ENCODE measurements at places on chromosomes 16 and 17.

DNA sequence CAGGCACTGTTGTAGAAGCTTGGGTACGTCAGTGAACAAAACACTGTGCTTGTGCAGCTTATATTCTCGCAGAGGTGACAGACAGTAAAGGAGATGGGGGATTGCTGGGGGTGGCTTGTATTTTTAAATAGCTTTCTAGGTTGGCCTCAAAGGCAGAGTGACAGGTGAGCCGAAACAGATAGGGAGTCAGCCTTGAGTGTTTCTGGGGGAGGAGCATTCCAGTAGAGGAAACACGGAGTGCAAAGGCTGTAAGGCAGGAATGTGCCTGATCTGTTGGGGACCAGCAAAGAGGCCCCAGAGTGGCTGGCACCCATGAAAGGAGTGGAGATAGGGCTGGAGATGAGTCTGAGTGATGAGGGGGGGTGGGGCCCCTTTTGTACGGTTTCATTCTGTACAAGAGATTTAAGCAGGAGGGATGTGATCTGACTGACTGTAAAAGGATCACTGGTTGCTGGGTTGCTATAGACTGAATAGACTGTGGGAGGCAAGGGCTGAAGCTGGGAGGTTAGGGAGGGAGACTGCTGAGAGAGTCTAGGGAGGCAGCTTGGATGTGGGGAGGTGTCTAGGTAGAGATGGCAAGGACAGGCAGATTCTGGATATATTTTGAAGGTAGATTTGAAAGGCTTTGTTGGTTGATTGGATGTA, 15.2 kb downstream of the NUP93 start:
- no peak for DNase-seq

GRCh38 chr16:51408357-51408756, 257.3 kb upstream of the SALL1 start:
- DNase-seq, result no peak

- no peak for DNase-seq
These were observed 18.4 kb downstream of the KDM8 start for GRCh38 chr16:27221576-27222248.

DNA sequence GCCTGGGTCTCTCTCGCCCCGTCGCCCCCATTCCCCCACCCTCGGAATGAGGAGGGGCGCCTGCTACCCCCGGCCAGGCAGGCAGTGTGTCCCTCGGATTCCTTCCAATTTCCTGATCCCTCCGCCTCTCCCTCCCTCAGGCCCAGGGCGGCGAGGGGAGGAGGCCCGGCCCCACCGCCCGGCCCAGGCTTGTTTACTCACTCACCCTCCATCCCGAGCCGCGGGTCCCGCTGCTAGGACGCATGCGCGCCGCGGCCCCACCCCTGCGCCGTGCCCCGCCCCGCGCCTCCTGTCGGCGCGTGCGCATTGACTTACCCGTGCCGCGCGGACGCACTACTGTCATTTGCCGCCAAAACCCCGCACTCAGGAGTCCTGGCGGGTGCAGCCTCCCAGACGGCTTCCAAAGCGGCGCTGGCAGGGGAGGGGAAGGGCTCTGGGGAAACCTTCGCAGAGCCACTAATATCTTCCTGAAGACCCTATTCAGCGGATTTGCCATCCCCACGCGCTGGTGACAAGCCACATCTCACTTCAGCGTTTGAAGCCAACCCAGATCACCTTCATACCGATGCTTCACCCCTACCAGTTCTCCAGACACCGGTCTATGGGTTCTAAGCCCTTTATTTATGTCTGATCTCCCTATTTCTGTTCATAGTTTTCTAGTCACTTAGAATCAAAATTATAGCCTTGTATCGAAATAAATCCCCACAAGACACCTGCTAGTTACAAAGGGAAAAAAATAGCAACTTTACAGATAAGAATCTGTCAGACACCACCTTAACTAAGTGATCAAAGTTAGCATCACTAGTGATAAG, at the start of gene EZH1:
EZH1 (minus strand) TSS at position 235 of the 812 bp plus-strand sequence. CDS start 16,099 bp downstream, outside the sequence.
- DNase-seq, result peak; percentile 87

DNA sequence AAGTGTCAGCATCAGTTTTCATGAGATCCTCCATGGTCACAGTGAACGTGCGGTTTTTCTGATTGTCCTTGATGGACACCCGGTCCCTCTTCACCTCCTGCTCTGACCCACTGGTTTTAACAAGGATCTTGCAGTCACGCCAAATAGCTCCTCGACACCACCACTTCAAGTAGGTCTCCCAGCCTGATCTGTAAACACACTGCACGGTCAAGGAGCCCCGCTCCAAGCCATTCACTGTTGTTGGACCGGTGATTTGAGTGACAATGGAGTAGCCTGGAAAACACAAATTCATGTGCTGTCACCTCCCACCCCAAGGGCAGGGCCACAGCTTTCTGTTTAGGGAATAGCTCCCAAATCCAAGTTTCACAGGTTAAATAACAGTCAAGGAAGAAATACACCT, 8.2 kb downstream of the CD300LF start:
- DNase-seq, result no peak

DNA sequence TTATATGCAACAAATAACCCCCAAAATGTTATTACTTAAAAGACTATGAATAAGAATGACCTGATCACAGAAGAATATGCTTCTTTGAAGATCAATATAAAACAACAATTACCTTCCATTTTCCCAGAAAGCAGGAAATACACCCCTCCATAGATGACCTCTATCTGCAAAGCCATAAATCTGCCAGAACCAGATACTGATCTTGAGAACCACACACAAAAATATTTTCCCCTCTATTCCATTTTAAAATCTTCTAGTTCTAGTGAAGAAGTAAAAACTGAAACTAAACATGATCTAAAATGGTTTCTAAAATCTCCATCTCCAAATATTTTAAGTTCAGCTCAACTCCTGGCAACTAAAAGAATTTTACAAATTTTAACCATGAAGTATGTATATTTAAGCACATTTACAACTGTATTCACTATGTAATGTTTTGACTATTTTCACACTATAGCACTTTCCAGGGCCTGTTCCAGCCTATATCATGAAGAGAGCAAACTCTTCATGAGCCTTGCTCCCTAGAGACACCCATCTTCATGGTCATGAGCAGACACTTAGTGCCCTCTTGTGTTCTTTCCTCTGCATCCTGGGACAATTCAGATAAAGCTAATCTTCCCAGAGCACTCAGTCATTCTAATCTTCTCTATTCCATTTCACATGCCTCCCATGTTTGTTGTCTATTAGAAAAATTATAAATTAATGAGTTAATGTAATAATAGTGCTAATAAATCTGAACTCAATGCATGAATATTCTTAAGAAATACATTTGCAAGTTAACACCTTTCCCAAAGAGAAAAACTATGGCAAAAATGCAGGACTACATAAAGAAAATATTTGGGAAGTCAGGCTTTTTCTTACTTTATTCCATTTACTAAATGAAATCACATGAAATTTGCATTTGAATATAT, 87.0 kb downstream of the HELZ start:
- DNase-seq, result no peak

- DNase-seq, result no peak
These were observed 19.3 kb downstream of the TSPOAP1 start for GRCh38 chr17:58308985-58309917.

DNA sequence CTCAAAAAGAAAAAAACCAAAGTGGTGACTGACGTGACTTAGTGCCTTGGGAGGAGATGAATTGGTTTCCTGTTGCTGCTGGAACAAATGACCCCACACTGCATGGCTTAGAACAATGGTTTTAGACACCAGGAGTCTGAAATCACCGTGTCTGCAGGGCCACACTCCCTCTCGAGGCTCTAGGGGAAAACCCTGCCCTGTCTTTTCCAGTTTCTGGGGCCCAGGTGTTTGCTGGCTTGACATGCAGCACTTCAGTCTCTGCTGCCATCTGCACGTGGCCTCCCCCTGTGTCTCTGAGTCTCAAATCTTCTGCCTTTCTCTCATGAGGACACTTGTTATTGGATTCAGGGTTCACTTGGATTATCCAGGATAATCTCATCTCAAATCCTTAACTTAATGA, 323.8 kb upstream of the TNRC6C start:
- no peak for DNase-seq
